Activated CD4-positive, alpha-beta T cell treated with anti-CD3 and anti-CD28 coated beads for 24 hours (primary cell): ENCODE measurements at places on chromosomes 7 and 10.

DNA sequence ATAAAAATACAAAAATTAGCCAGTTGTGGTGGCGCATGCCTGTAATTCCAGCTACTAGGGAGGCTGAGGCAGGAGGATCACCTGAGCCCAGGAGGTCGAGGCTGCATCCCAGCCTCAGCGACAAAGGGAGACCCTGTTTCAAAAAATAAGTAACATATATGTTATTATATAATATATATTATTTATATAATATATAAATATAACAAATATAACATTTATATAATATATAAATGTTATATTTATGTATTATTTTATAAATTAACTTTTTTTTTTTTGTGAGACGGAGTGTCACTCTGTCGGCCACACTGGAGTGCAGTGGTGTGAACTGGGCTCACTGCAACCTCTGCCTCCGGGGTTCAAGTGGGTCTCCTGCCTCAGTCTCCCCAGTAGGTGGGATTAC, 1.5 kb upstream of the POR start:
- DNase-seq, result no peak

GRCh38 chr7:127189074-127189473, 63.7 kb downstream of the GRM8 start:
- DNase-seq, result no peak

DNA sequence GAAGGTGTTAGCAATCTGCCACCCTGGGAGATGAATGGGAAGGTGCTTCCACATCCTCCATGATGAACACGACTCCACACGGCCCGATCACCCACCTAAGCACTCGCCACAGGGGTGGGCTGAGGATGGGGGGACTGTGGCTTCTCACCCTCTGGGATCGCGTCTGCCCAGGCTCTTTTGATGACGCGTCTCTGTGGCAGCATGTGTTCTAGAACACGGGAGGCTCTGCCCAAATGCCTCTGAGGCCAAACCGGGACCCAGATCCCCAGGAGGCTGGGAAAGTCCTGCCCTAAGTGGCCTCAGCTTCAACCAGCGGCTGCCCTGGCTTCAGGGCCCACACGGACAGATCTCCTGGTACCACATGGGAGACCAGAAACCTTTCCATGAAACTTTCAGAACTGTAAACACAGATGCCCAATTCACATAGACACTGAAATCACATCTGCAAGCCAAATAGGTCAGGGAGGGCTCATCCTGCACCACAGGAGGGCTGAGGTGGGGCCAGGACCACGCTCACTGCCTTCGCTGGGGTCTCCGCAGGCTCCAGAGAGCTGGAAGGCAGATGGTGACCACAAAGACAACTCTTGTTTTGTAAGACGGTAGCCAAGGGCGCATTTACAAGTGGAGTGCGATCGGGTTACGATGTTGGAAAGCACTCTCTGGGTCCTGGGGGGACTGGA, 200.6 kb downstream of the PTPRN2 start:
- DNase-seq, result no peak

GRCh38 chr7:3896169-3896765, 595.2 kb downstream of the SDK1 start:
- no peak for DNase-seq

- DNase-seq, result no peak
Measured at GRCh38 chr10:121027371-121027770, 176.2 kb downstream of the WDR11 start.

GRCh38 chr7:78124216-78124615, 325.6 kb downstream of the PHTF2 start:
- DNase-seq, result no peak

GRCh38 chr10:119784340-119785067, 58.7 kb downstream of the INPP5F start:
- DNase-seq, result no peak

- no peak for DNase-seq
Measured at GRCh38 chr10:51377932-51378599, 303.8 kb downstream of the PRKG1 start.

DNA sequence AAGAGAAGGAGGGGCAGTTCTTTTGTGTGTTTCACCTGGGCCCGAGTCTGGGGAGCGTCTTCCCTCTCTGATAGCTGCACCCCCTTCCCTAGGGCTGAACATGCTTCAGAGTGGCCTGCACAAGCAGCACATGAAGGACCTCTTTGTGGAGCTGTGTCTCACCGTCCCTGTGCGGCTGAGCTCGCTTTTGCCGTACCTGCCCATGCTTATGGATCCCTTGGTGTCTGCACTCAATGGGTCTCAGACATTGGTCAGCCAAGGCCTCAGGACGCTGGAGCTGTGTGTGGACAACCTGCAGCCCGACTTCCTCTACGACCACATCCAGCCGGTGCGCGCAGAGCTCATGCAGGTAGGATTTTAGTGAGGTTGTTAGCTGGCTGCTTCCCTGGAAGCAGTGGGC, 39.0 kb downstream of the TRRAP start:
- DNase-seq, result no peak

DNA sequence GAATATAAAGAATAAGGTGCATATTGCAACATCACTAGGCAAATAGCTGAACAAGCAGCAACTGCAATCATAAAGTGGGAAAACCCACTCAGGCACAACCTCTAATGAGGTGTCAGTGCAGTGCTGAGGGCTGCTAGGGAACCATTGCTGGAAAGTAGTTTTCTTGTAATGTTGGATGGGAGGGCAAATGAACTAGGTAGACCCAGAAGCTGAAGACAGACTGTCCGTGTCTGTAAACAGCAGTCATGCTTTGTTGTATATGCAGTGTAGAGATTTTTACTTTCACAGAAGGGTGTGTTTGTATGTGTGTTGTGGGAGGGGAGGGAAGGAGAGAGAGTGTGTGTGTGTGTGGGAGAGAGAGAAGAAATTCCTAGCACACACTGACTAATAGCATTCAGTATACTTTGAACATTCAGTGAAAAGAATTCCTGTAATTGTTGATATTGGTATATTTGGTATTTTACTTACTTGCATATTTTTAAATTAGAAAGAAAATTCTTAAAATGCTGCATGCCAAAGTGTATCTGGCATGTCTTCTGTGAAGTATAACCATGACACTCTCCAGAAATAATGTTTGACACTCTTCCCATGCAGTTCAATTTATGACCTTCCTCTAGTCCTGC, 28.8 kb downstream of the ITGB8 start:
- DNase-seq, result no peak

- no peak for DNase-seq
Measured at GRCh38 chr10:6151087-6151977, 51.4 kb upstream of the PFKFB3 start.

DNA sequence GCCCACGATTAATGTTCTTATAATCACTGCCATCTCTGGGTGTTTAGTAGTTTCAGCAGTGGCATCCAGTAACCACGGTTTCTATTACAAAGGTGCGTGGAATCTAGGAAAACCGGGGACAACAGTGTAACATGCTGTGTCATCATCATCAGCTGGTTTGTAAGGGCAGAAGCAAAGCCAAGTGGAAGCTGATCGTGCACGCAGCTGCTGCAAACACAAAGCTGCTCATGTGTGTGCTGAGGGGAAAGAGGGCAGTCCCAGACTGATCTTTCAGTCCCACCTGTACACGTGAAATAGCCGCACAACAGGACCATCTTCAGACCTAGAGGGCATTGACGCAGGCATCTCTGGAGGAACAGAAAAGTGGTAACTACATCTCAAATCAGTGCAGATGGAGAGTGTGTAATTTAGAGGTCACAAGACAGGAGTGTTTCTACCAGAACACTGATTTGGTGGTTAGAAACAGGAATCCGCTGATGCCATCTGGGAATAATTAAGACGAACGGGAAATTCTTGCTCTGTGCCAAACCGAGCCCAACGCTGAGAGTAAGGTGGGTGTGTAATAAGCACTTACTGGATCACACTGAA, 13.4 kb downstream of the ANKRD16 start:
- no peak for DNase-seq

GRCh38 chr7:29112721-29113120, 33.6 kb downstream of the CPVL start:
- no peak for DNase-seq

- DNase-seq, result no peak
Measured at GRCh38 chr7:24842449-24843241, 85.4 kb upstream of the GSDME start.
